HuH-7 (cell line): ENCODE measurements at places on chromosomes 1 and 21.

- no peak for DNase-seq
Observed at GRCh38 chr1:162003830-162004215, 19.8 kb downstream of the OLFML2B start.

DNA sequence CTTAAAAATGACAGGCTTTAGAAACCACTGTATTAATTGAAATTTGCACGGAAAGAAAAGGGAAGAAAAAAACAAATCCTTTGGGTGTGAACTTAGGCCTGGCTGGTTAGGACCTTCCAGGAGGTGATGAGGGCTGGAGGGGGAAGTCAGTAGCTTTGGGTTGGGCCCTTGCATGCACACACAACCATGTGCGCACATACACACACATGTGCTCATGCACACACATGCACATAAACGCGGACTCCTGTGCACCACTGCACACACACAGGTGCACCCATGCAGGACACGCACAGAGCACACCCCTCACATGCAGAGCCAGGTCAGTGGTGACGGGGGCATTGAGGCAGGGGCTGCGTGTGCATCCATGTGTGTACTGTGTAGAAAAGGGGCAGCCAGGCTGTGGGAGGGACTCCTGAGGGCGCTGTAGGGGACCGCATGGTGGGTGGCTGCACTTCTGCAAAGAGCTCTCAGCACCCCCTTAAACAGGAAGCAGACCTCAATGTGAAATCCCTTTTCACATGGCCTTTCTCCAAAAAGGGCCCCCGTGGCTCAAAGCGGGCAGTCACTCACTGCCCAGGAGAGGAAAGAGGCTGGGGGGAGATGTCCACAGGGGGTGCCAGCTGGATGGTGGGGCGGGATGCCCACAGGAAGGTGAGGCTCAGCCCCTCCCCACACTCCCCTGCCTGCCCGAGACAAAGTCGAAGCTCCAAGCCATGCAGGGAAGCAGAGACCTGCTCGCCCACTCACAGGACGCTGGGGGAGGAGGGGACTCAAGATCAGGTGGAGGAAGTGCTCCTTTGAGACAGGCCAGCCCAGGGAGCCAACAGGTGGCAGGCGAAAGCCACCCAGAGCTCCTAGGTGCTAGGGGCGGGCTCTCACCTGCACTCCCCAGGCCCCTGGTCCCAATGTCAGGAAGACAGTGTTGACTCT is 95.2 kb downstream of the ITPKB start:
- no peak for DNase-seq

DNA sequence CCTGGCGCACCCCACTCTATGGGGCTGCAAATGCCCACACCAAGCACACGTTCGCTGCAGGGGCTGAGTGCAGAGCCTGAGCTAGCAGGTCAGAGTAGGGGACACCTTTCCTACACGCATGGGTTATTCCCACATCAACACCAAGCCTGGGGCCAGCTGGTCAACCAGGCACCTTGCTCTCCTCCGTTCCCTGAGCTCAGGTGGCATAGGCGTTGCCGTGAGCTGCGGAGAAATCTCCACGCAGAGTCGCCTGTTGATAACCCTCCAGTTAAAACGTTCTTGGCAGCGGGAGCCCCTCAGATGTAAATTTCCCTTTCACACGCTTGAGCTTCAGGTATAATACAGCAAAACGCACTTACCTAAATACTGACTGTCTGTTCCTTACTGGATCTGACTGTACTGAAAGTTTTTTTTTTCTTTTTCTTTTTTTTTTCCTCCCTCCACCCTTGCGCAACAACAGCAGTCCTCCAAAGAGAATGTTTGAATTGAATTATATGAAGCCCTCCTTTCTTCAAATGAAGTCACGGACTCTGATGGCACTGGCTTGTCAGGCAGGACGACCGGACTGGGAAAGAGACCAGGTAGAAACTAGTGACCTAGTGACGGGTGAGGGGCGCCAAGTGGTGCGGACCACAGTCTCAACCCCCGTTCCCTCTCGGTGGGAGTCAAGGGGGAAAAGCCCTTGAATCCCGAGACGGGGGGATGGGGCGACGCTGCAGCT is 2.1 kb downstream of the BRINP3 start:
- DNase-seq: no peak

GRCh38 chr1:26072305-26072704 is 4.9 kb upstream of the TRIM63 start:
- no peak for DNase-seq

- no peak for DNase-seq
Observed at GRCh38 chr1:160089883-160090282, 8.5 kb downstream of the IGSF8 start.

GRCh38 chr1:52706941-52707926 is 9.1 kb upstream of the COA7 start:
- no peak for DNase-seq

GRCh38 chr1:66984491-66984890 is 59.7 kb downstream of the MIER1 start:
- no peak for DNase-seq

DNA sequence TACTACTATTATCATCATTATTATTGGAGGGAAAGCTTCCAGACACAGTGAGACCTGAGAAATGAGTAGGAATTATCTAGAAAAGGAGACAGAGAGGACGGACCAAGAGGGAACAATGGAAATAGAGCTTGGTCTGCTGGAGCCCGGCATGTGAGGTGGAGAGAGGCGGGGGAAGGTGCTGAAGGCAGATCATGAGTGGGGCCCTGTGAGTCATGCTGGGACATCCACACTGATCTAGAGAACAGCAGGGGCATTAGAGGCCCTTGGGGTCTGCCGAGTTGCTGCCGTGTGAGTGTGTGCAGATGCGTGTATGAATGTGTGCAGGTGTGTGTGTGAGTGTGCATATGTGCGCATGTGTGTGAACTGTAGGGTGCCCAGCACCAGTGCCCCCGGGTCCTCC is 65.7 kb downstream of the TMCO4 start:
- no peak for DNase-seq

DNA sequence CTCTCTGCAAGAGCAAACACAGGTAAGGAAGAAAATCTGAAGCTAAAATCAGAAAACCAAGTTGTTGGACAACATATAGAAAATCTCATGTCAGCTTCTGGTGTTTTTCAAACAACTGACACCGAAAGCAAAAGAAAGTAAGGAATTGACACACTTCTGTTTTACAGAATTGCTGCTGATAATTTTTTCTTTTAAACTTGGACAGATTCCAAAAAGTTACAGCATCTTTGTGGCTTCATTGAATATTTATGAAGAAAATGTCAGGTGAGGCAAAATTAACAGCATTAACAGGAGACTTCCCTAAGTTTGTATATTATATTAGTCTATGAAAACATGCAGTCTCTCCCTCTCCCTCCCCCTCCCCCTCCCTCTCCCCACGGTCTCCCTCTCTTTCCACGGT is 14.9 kb upstream of the CTSS start:
- no peak for DNase-seq

DNA sequence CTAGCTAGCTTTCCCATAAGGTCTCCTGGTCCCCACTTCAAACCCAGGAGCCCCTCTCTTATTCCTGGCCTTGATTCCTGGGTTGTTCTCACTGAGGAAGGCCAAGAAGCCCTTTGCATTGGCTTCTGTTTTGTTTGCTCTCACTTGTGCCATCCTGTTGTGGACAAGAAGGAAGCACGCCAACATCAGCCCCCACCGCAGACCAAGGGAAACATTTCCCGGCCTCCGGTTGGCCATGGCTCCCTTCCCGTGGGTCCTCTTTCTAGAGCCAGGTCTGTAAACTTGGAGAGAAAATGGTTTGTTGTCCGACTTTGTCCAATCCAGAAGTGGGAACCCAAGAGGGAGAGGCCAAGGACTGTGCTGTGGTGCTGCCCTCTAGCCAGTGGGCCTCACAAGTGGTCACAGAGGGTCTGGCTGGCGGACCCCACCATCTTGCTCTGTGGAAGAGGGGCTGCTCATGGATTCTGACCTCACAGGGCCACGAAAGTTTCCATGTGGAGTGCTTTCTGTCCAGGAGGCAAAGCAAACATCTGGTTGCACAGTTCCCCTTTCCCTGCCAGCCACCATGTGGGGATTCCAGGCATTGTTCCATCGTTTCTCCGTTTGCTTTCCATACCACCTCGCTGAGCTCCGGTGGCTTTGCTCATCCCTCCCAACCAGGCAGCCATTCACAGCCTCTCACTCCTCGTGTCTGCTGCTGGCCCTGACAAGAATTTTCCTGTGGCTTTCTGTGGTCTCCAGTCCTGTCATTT is 18.9 kb upstream of the TENT5C start:
- DNase-seq: no peak

GRCh38 chr1:37831109-37831508 is 23.1 kb upstream of the YRDC start:
- no peak for DNase-seq

GRCh38 chr1:160638926-160639325 is 7.9 kb downstream of the SLAMF1 start:
- DNase-seq: no peak

GRCh38 chr1:239268007-239268406 is 118.4 kb upstream of the CHRM3 start:
- no peak for DNase-seq

- no peak for DNase-seq
Observed at GRCh38 chr1:192518700-192519099, 56.9 kb upstream of the RGS1 start.

- DNase-seq: no peak
Observed at GRCh38 chr1:73910466-73910865, 287.5 kb downstream of the LRRIQ3 start.

DNA sequence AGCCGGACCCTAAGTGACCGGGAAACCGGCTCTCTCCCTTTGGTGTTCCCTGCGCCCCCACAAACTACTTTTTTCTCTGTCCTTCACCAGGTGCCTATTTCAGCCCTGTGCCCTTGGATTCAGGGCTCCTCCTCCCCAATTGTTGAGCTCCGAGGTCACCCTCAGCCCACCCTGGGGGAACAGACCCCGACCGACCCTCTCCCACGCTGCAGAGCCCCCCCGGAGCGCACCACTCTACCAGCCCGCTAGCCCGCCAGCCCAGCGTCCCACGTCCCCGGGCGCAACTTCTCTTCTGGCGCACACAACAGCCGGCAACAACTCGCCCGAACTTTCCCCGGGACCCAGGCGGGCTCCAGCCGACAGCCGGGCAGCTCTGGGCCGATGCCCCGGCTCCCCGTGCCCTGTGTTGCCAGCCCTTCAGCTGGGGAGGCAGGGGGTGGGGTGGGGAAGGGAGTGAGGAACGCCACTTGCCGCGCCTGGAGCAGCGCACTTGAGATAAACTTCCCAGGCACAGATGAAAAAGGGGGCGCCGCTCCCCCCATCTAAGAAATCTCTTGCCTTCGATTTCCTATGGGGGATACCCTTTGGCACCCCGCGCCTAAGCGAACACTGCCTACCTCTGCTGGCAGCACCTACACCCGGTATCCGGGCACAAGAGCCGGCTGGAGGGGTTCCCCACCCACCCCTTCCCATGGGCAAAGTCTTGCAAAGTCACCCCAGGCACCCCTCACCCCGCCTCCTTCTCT is 997 bp downstream of the CASZ1 start:
- no peak for DNase-seq

GRCh38 chr1:17101261-17101660 is 18.0 kb downstream of the PADI2 start:
- no peak for DNase-seq

DNA sequence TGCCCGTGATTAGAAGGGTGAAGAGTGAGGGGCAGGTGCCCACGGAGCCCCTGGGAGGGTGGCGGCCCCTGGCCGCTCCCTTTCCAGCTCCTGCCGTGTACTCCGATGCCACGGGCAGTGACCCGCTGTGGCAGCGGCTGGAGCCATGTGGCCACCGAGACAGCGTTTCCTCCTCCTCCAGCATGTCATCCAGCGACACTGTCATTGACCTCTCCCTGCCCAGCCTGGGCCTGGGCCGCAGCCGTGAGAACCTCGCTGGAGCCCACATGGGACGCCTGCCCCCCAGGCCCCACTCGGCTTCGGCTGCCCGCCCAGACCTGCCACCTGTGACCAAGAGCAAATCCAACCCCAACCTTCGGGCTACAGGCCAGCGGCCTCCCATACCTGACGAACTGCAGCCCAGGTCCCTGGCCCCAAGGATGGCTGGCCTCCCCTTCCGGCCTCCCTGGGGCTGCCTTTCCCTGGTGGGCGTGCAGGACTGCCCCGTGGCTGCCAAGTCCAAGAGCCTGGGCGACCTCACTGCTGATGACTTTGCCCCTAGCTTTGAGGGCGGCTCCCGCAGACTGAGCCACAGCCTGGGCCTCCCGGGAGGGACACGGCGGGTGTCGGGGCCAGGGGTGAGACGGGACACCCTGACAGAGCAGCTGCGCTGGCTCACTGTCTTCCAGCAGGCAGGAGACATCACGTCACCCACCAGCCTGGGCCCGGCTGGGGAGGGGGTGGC is 22.0 kb downstream of the PANK4 start:
- no peak for DNase-seq

GRCh38 chr1:153100245-153100644 is 5.9 kb upstream of the SPRR2E start:
- no peak for DNase-seq

DNA sequence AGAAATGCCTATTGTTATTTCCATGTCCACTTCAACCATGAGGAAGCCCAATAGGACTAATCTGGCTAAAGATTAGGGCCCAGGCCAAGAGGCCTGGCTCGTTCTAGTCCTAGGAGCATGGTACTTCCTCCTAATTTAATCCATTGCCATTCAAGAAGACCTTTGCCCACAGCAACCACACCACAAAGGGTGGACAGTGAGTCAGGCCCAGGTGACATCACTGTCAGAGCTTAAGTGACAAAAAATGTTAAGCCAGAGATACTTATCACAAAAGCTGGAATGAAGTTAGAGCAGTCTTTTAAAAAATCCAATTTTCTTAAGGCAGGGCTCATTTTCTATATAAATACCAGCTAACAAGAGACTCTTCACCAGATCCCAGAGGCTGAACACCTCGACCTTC is at the start of gene SPRR3:
TSS of gene SPRR3 (plus strand) at position 368 of the 400 bp plus-strand sequence. CDS start 1,272 bp downstream, outside the sequence.
- DNase-seq: no peak

DNA sequence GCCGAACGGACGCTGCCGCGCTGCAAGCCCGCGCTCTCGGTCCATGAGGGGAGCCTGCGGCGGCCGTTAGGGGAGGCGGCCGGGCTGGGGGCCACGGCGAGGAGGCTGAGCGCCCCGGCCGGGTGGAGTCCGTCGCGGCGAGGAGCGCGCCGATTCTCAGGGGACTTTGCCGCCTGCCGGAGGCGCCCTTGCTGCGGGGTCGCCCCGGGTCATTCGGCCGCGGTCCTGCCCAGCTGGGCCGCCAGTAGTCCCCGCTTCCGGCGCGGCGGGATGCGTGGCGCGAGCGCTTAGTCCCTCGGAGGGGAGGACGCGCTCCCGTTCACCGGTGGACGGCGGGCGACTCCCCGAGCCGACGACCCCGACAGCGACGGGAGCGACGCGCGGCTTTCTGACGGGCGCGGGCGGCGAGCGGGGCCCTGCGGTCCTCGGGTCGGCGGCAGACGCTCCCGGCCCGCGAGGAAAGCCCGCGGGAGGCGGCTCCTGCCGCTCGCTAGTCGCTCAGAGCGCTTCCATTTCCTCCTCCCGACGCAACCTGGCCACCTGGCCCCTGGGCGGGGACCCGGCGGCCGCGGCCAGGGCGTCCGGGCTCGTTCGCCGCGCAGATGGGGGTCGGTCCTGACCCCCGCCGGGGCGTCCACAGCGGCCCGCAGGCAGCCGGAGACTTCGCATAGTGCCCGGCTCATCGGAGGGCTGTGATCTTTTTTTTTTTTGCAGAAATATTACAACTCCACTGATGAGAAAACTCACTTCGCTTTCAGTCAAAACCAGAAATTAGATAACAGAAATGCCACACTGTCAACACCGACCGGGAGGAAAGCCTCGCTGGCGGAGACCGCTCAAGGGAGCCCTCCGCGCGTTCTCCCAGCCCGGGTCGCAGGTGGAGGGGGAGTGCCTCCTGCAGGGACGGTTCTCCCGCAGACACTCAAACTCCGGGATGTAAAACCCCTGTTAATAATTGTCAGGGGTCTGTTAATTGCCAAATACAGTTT is 641 bp upstream of the ZBTB21 start:
- DNase-seq: peak; percentile 49

GRCh38 chr1:204493145-204493983 is 1.2 kb downstream of the PIK3C2B start:
- DNase-seq: peak; percentile 39

GRCh38 chr1:98368995-98369394 is 292.5 kb upstream of the SNX7 start:
- no peak for DNase-seq
